Naive thymus-derived CD4-positive, alpha-beta T cell (primary cell): ENCODE measurements at places on chromosomes 7 and 10. TPM values are rescaled to one million over a fixed set of nuclear protein-coding genes. Genes with fewer than 3 reads are reported as not detected.

XPNPEP1 gene
- total RNA-seq: 45.4 TPM

DNA sequence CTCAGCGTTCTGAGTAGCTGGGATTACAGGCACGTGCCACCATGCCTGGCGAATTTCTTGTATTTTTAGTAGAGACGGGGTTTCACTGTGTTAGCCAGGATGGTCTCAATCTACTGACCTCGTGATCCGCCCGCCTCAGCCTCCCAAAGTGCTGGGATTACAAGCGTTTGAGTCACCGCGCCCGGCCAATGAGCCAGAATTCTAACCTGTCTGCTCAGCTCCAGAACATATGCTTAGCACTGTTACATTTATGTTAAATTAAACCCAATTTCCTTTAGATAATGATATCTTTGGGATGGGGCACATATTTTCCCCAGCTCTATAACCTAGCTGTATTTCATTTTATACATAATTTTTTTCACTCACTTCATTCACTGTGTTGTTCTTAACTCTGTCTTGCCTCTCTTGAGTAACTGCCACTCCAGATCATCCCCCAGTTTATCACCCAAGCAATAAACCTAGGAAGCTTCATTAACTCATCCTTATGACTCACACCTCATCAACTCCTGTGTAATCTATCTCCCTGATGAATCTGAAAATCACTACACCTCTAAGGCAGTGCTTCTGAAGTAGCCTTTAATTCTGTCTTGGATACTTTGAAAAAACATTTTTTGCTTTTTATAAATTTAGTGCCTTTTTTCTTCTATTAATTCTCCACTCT is 559.7 kb upstream of the ZWINT start:
- no peaks in the 10 kb centered on the region for H3K36me3 ChIP-seq
- no peaks in the 10 kb centered on the region for H3K4me1 ChIP-seq
- H3K27ac ChIP-seq: no peak overlapping the region
- H3K27me3 ChIP-seq: no peaks in the 10 kb centered on the region

- H3K36me3 ChIP-seq: no peaks in the 10 kb centered on the region
- no peak for DNase-seq
- H3K27me3 ChIP-seq: no peaks in the 10 kb centered on the region
- no peak overlapping the region for H3K4me3 ChIP-seq
- no peak overlapping the region for H3K27ac ChIP-seq
- H3K4me1 ChIP-seq: no peaks in the 10 kb centered on the region
These were observed 5.0 kb downstream of the CYP17A1 start for GRCh38 chr10:102832248-102832647.

- no peak overlapping the region for H3K4me3 ChIP-seq
- DNase-seq: no peak
- no peaks in the 10 kb centered on the region for H3K4me1 ChIP-seq
- H3K27me3 ChIP-seq: no peaks in the 10 kb centered on the region
These were observed 73.4 kb upstream of the BTBD16 start for GRCh38 chr10:122197611-122198222.

- no peaks in the 10 kb centered on the region for H3K27me3 ChIP-seq
- no peak overlapping the region for H3K27ac ChIP-seq
- no peaks in the 10 kb centered on the region for H3K36me3 ChIP-seq
- no peak for DNase-seq
- peaks cover 16% of the 10 kb centered on the region for H3K4me1 ChIP-seq
These were observed 4.1 kb downstream of the MRPL43 start for GRCh38 chr10:100982916-100983830.

DNA sequence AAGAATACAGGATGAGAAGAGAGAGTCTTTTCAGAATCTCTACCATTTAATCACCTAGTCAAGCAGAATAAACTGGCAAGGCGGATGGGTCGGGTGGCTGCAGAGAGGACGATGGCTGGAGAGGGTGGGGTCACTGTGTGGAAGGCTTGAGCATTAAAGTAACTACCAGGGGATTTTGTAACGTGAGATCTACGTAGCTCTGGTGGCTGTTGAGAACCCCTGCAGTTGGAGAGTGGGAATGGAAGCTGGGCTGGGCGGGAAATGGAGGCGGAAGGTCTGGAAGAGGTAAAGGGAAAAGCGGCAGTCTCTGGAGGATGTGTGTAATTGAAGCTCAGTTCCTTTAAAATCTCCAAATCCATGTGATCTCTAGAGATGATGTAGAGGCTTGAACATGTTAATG is 135.0 kb downstream of the GATA3 start:
- no peaks in the 10 kb centered on the region for H3K27me3 ChIP-seq
- H3K4me1 ChIP-seq: peaks cover 7% of the 10 kb centered on the region
- H3K27ac ChIP-seq: no peak overlapping the region
- no peaks in the 10 kb centered on the region for H3K36me3 ChIP-seq
